ENCODE measurements at places on chromosomes 12 and 14.
A peak's percentile ranks its signal among the peaks of the same experiment; 100 is the strongest.

- DNase-seq, result peak; percentile 53
Observed at GRCh38 chr12:104414581-104415341, 42.0 kb upstream of the CHST11 start.

GRCh38 chr14:73761618-73762355 lies 47.6 kb upstream of the PNMA1 start:
- no peak for DNase-seq

DNA sequence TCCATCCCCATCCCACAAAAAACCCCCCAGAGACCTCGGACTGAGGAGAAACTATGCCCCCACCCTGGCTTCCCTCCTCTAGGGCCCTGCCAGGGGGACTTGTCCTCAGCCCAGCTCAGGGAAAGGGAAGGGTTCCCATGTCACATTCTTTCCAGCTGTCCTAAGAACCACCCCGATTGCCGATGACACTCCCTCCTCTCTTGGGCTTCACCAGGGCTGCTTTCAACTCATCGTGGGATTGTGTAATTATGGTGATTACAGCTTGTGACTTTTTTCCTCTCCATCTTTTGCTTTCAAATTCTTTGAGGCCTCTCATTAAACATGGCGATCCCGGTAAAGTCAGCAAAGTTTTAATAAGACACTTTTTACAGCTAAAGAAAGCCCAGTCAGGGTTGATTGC lies 344.0 kb downstream of the DPF3 start:
- DNase-seq, result no peak

GRCh38 chr14:81655423-81656314 lies 122.0 kb upstream of the SEL1L start:
- DNase-seq, result no peak

DNA sequence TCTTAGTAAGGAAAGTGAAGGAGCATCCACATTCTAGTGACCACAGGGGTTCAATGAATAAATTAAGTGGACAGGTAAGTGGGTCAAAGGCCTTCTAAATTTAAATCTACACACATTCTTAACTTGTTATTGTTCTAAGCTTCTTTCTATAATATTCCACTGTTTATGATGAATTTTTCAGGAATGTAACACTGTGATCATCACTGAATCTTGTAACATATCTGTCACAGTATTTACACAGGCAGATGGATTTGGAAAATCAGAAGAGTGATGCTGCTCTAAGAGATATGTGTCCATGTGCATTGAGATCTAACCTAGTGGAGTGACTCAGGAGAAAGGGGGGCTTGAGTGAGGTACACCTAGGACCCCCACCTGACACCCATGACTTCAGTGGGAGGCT lies 115.4 kb upstream of the OVCH1 start:
- DNase-seq, result no peak

- DNase-seq, result no peak
Observed at GRCh38 chr12:29103539-29103974, 45.5 kb upstream of the FAR2 start.

DNA sequence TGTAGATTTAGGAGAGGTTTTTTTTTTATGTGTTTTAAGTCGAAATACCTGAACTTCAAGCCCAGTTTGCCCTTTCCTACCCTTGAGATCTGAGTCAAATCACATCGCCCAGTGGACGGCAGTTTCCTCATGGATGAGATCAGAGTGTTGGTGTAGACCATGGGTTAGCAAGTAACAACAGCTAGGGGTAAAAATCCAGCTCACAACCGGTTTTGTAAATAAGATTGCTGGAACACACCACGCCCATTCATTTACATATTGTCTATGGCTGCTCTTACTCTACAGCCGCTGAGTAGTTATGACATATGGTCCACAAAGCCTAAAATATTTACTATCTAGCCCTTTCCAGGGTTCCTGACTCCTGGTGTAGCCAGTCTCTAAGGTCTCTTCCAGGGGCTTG lies 158.5 kb upstream of the PLEKHG7 start:
- DNase-seq, result no peak

- no peak for DNase-seq
Observed at GRCh38 chr14:98909251-98909944, 362.6 kb downstream of the BCL11B start.

- DNase-seq, result no peak
Observed at GRCh38 chr12:130832561-130833209, 6.4 kb downstream of the STX2 start.

DNA sequence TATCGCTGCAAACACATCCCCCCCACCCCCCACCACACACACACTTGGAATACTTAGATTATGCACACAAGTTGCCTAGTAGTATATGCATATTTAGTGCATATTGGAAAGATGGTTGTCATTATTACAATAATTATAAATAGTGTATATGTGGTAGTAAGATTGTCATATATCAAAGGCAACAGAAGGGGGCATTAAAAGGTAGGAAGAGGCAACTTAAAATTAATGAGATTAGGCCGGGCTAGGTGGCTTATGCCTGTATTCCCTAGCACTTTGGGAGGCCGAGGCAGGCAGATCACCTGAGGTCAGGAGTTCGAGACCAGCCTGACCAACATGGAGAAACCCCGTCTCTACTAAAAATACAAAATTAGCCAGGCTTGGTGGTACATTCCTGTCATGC lies 52.1 kb downstream of the GSC start:
- DNase-seq, result no peak

GRCh38 chr14:39365354-39365753 lies 66.9 kb downstream of the FBXO33 start:
- no peak for DNase-seq

GRCh38 chr14:54787261-54787660 lies 115.4 kb downstream of the GCH1 start:
- no peak for DNase-seq

- DNase-seq, result no peak
Observed at GRCh38 chr12:116818341-116818856, 62.8 kb downstream of the HRK start.

DNA sequence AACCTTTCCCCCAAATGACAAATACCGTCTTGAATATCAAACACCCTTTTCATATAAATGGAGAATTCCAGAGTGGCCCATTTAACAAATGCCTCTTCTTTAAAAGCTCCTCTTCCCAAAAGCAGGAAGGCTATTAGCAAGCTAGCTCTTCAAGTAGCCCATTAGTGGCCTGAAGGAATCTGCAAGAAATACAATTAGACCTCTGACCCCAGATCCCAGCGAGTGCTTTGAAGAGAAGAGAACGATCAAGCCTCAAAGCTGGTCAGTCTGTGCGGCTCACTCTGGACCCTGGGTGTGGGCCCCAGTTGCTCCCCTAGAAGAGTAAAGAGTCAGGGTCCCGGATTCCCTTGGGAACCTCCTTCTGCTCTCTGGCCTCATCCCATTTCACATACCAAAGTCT lies 325.6 kb downstream of the NUAK1 start:
- no peak for DNase-seq

DNA sequence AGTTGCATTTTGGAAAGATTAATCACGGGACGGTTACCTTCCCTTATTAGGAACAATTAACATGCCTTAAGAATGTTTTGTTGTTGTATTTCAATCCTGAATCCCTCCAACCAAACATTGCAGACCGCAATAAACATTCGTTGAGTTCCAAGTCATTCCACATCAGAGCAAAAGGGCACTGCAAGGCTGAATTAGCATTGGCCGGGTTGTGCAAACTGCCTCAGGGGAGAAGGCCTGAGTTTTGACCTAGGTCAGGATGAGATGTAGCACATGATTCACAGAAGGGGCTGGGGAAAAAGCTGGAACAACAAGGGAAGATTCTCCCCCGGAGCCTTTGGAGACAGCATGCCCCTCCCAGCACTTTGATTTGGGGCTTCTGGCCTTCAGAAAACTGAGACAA lies 82.1 kb upstream of the BDKRB2 start:
- DNase-seq, result peak; percentile 88

DNA sequence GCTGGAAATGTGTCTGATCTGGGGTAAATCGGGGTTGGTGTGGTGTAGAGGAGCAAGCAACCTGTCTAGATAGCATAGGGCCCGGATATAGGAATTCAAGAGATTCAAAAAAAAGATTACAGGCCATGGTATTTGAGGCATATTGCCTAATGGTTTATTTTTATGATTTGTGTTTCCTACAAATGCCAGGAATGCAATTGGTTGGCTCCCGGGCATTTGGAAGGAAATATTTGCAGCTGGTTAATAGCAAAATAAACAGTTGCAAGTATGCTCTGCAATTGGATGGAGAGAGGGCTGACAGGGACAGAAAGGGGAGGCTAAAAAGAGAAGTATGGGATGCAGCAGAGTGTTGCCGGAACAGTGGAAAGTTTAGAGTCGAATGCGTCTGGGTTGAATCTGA lies 315.6 kb upstream of the ATP2B1 start:
- DNase-seq, result peak; percentile 73

DNA sequence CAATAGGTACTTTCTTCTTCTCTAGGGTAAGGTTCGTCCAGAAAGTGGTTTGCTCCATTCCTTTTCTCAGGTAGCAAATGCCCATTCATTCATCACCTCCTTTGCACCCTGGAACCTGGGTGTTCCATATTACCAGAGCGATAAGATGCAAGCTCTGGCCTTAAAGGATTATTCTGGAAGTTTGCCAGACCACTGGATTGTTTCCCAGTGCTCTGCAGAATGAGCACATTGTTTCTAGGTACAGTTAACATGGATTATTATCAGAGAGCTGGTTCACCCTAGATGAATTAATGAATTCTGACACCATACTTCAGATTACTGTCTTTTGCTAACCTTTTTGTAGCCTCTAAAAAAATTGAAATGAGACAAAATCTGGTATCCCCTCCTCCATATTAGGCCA lies 170.9 kb upstream of the BMP4 start:
- no peak for DNase-seq

GRCh38 chr12:92640691-92641090 lies 62.1 kb upstream of the PLEKHG7 start:
- DNase-seq, result no peak

GRCh38 chr14:37668646-37669045 lies 73.2 kb downstream of the TTC6 start:
- no peak for DNase-seq

DNA sequence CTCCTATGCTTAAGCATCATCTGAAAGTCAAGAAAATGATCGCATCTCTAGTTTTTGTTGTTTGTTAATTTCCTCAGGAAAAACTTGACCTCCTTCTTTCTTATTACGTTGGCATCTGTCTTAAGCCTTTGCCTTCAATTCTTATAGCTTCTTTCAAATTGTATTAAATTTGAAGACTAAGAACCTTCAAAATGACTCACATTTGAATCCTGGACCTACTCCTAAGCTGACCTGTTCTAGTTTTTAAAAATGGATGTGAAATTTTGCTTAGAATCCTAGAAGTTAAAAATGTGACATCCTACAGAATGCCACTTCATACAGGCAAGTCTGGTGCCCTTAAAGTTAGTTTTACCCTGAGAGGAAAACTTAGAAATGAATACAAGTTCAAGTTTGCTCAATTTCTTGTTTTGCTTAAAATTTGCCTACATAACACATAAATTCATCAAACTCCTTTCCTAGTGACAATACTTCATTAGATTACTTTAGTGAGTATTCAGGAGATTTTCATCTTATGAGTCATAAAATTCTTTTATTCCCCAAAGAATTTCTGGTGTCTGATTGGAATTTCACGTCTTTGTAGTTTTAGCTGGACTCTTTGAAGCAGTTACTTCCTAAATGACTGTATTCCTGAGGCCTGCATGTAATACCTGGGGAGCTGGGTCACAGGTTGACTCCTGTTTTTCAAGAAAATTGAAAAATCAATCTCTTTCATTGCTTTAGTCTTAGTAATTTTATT lies 152.3 kb downstream of the MSRB3 start:
- peak; percentile 78 for DNase-seq

Measured in PC-9 (cell line).